ENCODE measurements at places on chromosomes 13 and 19.

DNA sequence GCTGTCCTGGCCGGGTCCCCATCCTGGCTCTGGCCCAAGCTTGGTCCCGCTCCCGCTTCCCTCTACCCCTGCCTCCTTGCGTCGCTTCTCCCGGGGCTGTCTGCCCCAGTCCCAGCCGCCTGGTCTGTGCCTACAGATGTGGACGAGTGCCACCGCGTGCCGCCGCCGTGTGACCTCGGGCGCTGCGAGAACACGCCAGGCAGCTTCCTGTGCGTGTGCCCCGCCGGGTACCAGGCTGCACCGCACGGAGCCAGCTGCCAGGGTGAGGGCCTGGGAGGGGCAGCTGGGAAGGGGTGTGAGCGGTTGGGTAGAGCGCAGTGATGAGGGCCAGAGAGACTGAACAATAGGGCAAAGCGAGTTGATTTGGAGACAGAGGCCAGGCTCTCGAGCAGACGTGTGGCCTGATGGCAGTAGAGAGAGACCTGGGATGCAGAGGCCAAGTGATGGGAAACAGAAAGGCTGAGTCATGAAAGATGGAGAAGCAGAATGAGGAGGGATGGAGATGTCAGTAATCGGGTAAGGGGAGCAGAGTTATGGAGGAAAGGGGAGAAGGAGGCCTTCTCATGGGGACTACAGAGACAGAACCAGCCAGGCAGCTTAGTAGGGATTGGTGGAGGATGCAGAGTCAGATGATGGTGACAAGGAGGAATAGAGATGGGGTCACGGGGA lies 9.4 kb downstream of the LTBP4 start:
- DNase-seq: no peak

- DNase-seq: no peak
Observed at GRCh38 chr13:73258406-73258805, 199.6 kb downstream of the KLF5 start.

DNA sequence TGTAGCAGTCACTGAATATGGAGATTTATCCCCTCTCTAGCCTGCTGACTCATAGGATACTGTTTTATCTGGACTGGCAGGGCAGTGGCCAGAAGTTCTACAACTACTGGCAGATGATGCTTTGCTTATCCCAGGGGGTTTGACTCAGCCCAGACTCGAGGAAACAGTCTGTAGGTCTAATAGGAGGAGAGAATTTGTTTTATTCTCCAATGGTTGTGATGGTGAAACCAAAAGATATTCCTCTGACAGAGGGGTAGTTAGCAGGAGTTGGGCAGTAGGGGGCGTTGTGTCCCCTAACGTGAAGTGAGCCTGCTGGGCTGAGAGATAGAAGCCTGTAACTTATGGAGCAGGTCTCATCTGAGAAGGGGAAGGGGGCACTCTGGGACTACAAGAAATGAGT lies 74.9 kb downstream of the WTIP start:
- DNase-seq: no peak

- no peak for DNase-seq
Observed at GRCh38 chr19:3701200-3701599, 932 bp upstream of the PIP5K1C start.

- no peak for DNase-seq
Observed at GRCh38 chr13:33182729-33183128, 102.8 kb downstream of the STARD13 start.

Data from stimulated activated CD4-positive, alpha-beta T cell treated with anti-CD3 and anti-CD28 coated beads, Interleukin-4, amount 100 ng/mL, for 48 hours (primary cell).